ENCODE measurements at places on chromosomes 1 and 21. TPM values are rescaled to one million over a fixed set of nuclear protein-coding genes. Genes with fewer than 3 reads are reported as not detected.

DNA sequence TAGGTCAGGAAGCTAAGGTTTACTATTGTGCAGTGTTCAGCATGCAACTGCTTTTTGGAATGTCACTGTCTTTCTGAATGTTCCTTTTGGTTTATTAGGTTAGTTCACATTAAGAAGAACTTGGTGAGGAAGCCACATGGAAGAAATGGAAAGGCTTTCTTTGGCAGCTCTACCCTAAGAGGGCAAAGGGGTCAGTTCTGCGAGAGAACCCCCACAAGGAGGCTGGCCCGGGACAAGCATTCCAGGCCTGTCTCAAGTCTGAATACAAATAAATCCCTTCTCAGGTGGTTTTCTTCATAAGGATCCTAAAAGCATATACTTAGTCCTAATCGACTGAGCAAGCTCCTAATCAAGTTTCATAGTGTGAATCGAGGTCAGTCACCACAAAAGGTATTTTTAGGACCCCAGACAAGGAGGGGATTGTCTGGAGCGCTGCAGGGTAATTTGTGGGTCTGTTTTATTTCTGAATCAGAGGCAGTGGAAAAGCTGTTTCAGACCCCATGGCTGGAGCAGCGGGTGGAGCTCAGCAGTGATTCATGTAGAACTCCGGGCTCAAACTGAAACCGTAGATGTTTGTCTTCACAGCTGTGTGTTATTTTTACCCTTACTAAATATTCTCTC is 63.3 kb downstream of the ERG start:
- no peak for DNase-seq

DNA sequence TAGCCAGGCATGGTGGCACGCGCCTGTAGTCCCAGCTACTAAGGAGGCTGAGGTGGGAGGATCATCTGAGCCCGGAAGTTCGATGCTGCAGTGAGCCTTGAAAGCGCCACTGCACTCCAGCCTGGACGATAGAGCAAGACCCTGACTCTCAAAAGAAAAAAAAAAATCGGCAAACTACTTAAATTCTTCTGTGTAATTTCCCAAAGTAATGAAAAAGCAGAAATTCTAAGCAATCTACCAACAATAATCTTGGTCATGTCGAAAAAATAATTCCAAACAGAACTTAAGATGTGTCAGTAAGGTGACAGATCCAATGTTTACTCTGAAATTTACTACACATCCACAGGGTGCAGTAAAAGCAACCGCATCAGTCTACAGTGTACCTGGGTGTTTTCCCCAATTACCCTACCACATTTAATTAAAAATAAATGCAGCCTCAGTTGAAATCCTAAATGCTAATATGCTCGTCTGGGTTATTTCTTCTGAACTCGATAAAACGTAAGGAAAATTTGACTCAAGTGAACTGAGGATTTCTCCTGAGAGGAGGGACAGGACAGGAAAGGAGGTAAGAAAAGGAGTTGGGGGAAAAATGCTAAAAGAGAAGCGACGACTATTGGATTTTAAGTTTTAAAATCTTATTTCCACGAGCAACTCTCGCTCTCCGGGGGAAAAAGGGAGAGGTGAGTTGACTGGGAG is 801 bp downstream of the EPRS1 start:
- no peak for DNase-seq

GRCh38 chr21:32335601-32336575 is 37.2 kb downstream of the MRAP start:
- no peak for DNase-seq

GRCh38 chr1:93841771-93842170 is 37.2 kb downstream of the DNTTIP2 start:
- DNase-seq = no peak

- DNase-seq = peak; percentile 66
These were observed 90.7 kb downstream of the MRPL37 start for GRCh38 chr1:54290506-54291184.

GRCh38 chr1:63005812-63006211 is 221.9 kb downstream of the ATG4C start:
- no peak for DNase-seq

OR6N1 gene
- not detected for polyA plus RNA-seq

OR2L2 gene
- polyA plus RNA-seq = not detected

CYYR1 gene
- 18.6 TPM for polyA plus RNA-seq

TCHHL1 gene
- polyA plus RNA-seq = not detected

IVL gene
- polyA plus RNA-seq = not detected
